Fibroblast of skin of right quadriceps (primary cell): ENCODE measurements at places on chromosomes 11 and 22.

- DNase-seq, result no peak
These were observed 32.4 kb upstream of the SEPTIN5 start for GRCh38 chr22:19681863-19682245.

GRCh38 chr11:47724041-47724729 is 9.0 kb upstream of the AGBL2 start:
- DNase-seq, result peak; percentile 24

DNA sequence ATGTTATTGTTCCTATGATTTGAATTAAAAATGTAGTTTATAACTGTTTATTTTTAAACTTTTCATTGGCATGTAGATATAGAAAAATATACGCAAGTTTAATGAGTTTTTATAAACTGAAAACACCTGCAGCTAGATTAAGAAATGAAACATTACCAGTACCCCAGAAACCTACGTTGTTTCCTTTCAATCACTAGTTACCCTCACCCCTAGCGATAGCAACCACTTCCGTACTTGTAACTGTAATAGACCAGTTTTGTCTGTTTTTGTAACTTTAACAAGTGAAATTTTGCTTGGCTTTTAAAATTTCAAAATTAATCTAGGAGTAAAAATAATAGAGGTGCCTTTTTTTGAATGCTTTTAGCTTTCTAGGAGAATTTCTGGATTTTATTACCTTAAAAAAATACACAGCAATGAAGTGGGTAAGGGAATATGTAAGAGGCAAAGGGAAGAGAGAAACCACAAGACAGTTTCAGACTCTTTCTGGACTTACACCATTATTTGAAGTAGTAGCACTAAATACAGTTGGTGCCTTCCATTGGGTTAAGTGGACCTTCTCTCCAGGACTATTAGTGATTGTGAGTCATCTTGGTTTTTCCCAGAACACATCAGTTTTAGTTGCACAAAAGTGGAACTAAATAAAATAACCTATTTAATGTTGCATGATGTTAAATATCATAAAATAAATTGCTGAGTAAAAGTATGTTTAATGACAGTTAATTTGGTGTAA is 18.7 kb upstream of the NAT10 start:
- no peak for DNase-seq

DNA sequence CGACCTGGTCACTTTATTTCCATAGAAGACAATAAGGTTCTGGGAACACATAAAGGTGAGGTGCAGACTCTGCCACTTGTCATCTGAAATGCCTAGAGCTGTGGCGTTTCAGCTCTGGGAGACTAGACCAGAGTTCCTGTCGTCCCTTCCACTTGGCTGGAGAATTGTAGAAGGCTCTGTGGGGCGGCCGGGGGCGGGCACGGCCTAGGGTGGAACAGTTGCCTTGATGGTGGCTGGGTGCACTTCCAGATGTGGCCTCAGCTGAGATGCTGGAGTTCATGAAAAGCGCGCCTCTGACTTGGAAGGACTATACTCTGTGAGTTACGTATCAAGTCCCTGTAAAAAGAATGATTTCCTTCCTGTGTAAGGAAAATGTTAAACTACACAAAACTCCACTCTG is 16.8 kb downstream of the TRMU start:
- no peak for DNase-seq

- DNase-seq, result no peak
These were observed 35.4 kb downstream of the PISD start for GRCh38 chr22:31626427-31627150.
